ENCODE measurements at places on chromosomes 1 and 21.

- peak; percentile 9 for DNase-seq
These were observed 247.0 kb downstream of the KCNT2 start for GRCh38 chr1:196361112-196361714.

- DNase-seq = no peak
These were observed 48.2 kb downstream of the RASSF5 start for GRCh38 chr1:206555473-206555935.

DNA sequence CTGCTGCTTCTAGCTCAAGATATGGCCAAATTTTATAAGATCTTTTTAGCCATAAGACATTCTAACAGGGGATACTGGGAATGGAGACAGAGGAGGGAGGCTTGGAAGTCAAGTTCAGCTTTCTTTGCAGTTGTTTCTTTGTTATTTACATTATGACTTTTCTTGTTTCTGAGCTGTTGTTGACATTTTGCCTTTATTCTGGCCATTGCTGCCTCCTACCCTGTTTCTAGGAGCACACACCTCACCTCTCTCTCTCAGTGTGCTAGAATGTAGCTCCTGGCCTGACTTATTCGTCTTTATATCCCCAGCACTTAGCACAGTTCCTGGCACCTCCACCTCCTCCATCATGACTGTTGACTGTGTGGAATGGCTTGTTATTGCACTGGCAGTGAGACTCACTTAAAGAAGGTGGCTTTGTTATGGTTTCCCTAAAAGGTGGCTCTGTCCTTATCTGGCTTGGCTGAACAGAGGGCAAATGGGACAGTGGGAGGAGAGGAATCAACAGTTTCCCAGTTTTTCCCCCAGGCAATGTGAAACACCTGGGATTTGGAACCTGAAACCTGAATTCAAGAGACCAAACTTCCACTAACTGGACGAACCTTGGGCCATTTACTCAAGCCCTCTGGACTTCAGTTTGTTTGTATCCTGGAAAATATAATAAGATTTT, 76.1 kb upstream of the PPP2R5A start:
- DNase-seq = no peak

DNA sequence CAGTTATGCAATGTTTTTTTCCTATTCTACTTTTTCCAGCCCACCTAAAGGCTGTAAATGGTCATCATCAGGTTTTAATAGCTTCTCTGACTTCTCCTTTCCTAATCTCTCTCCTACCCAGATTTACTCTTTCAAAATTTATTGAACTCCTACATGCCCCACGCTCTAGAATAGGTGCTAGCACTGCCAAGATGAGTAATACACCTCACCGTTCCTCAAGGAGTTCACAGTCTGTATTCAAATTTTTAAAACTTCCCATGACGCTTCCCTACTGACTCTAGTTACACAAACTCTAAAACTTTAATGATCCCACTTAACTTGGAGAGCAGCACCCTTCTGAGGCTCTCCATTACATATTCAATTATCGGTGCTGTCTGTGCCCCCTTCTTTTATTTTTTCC, 51.6 kb downstream of the ALG14 start:
- no peak for DNase-seq

- DNase-seq = no peak
These were observed 233.4 kb downstream of the DSCAM start for GRCh38 chr21:40613546-40614030.

DNA sequence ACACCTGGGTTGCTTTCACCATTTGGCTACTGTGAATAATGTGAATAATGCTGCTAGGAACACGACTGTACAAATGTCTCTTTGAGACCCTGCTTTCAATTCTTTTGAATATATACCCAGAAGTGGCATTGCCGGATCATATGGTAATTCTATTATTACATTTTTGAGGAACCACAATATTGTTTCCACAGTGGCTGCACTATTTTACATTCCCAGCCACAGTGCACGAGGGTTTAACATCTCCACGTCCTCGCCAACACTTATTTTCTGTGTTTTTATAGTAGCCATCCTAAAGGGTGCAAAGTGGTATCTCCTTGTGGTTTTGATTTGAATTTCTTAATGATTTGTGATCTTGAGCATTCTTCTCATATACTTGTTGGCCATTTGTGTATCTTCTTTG, 15.7 kb downstream of the FHAD1 start:
- DNase-seq = no peak

DNA sequence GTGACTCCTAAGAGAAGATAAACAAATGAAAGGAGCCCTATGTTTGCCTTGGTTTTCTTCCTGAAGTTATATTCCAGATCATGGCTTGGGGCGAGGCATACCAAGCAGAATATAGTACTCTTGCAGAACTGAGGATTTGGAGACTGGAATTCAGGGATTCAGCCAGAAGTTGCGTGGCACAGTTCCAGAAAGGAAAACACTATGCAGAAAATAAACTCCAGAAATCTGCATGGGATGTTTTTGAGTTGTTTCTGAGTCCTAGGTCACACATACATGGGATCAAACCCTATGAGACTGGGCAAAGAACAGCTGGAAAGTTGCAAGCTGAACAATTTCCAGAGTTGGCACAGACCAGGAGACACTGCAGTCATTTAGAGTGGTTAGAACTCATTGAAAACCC, 42.9 kb upstream of the IFFO2 start:
- peak; percentile 49 for DNase-seq

DNA sequence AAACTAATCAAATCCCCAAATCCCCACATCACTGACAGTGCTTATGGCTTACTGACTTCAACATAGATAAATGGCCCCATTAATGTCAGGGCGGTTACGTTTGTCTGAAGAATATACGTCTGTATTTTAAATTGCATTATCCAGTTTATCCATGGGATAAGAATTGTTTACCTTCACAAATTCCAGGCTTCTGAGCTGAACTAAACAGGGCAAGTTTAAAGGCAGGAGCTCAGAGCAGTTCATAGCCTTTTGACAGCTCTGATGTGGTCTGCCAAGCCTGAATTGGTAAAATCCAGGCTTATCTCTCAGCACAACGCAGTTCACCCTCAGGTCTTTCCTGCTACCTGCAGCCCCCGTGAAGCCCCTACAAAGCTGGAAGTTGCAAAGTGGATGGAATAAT, 79.5 kb upstream of the GREM2 start:
- DNase-seq = no peak

DNA sequence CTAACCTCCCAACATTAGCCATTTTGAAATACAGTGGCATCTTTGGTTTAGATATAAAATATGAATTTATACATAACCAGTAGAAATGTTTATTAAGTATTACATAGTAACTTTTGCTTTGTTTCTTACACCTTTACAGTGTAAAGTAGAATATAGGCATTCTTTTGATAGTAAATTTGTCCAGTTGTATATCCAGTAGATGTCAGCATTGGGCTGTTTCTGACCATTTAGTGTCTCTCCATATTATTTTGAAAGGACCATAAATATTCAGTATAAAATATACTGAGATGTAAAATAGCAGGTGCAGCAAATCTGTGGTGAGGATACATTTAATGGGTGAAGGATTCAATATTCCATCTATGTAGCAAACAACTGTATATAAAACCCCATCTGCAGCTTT, 115.8 kb upstream of the ZRANB2 start:
- peak; percentile 18 for DNase-seq

DNA sequence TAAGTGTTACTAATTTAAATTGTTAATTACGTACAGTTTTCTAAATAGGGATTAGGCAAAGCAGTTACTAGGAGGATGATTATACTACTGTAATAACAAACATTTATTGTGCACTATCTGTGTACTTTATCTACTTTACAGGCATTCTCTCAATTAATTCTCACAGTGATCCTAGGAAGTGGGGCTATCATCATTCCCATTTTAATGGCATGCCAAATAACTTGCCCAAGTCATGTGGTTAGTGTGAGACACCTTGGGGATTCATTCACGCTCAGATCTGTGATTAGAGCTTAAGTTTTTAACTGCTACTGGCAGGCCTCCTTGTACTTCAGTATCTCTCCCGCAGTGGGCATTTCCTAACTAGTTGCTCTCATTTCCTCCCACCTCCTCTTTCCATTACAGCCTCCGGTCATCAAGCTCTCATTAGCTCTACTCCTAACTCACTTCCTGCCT, 11.5 kb downstream of the PHLDA3 start:
- no peak for DNase-seq

DNA sequence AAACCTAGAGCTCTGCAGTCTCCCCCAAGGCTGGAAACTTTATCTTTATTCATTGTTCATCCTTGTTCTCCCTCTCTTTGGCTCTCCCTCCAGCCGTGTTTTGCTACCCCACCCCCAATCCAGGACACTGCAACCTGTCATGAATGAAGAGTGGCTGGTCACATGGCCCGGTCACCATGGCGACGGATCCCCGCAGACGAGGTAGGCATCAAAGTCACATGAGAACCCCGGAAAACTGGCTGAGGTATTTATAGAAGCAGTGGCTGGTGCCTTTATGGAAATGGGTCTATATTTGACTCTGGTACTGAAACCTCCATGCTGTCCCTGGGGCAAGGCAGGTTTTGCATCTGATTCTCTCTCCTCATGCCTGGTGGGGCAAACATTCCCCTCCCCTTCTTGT, 13.4 kb upstream of the SLC6A17 start:
- DNase-seq = no peak

DNA sequence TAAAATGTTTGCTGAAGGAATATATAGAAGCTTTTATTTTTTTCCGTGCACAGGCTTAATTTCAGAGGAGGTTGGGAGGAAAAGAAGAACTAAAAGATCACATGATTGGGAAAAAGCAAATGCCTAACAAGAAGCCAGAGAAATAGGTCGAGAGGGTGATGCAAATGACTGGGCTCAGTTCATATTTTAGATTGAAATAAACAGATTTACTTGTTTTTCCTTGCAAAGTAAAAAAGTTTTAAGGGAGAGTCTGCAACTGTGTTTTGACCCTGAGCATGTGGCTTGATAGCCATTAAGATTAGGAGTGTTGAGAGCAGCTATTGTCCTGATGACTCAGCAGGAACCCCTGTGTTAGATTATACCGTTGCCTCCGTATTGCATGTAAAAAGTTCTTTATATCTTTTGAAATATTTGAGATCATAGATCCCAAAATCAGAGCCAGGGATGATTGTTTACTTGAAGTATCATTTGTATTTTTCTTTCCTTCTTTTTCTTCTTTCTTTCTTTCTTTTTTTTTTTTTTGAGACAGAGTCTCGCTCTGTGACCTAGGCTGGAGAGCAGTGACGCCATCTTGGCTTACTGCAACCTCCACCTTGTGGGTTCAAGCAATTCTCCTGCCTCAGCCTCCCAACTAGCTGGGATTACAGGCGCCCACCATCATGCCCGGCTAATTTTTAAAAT, 20.2 kb downstream of the CLIC4 start:
- peak; percentile 70 for DNase-seq

DNA sequence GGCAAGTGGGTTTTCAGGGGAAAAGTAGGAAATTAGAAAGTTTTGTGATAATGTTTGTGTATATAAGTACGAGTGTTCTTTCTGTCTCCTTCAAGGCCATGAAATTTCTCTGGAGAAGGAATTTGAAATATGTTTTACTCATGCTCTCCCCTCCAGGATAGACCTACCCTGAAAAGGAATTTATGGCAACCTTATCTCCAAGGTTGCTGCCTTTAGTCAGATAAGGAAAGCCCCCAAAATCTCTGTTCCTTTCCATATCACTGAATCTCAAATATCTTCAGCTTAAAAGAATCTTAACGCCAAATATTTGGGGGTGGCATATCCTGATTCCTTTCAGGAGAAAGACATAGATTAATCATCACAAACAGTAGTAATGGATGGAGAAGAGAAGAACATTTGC, 499 bp upstream of the C4BPB start:
- DNase-seq = peak; percentile 34

- DNase-seq = no peak
These were observed 45.1 kb downstream of the PGBD5 start for GRCh38 chr1:230381049-230381467.

GRCh38 chr1:34808051-34808810, 15.4 kb downstream of the GJA4 start:
- no peak for DNase-seq

DNA sequence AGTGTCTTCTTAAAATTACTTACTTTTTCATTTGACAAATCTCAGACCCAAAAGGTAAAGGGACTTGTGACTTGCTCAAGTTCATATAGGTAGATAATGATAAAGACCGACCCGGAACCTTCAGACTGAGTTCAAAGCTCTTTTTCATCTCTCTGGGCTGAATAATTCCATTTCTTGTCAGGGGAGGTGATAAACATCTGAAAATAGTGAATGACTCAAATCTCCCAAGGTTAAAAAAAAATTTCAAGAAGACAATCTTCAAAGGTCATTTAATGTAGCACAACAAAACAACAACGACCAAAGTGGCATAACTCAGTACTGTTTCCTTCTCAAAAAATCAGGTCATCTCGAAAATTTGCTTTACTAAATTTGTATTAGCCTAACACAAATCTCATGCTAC, 20.6 kb downstream of the LUZP1 start:
- no peak for DNase-seq

- no peak for DNase-seq
These were observed 25.5 kb downstream of the MAN1A2 start for GRCh38 chr1:117392771-117393170.

GRCh38 chr1:37290718-37291117, 183.7 kb upstream of the ZC3H12A start:
- DNase-seq = no peak

DNA sequence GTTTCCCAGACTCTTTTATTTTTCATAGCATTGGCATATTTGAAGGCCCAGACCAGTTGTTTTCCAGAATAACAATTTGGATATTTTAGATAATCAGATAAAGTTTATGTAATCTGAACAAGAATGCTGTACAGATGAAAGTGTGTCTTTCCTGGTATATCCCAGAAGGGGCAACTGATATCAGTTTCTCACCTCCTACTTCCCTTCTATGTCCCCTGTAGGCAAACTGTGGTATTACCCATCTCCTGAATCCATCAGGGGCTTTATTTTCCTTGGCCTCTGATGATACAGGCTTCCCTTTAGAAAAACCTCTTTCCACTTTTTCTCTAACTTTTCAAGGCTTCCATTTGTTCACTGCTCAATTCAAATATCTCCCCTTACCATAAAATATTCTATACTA, 87.5 kb upstream of the RGS1 start:
- no peak for DNase-seq

GRCh38 chr1:89546082-89546889, 21.7 kb downstream of the LRRC8B start:
- DNase-seq = peak; percentile 44

DNA sequence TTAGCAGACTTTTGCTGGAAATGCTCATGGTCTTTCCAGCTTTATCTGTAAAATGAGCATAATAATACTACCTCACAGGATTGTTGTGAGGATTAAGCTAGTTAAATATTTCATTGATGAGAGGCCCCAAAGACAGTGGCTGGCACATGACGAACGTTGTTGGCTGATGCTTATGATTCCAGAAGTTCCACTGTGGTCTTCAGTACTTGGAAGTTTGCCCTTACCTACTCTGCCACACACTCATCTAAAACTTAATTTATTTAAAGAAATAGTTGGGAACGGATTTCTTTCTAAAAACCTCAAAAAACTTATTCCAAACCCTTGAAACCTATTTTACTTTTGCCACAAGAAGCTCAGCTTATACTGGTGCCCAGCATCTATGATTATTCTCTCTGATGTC, 170.7 kb downstream of the DHRS3 start:
- DNase-seq = peak; percentile 91

GRCh38 chr1:15425958-15426357, 12.3 kb upstream of the CTRC start:
- DNase-seq = no peak
